Fibroblast of villous mesenchyme (primary cell): ENCODE measurements at places on chromosomes 1 and 21.
A peak's percentile ranks its signal among the peaks of the same experiment; 100 is the strongest.

DNA sequence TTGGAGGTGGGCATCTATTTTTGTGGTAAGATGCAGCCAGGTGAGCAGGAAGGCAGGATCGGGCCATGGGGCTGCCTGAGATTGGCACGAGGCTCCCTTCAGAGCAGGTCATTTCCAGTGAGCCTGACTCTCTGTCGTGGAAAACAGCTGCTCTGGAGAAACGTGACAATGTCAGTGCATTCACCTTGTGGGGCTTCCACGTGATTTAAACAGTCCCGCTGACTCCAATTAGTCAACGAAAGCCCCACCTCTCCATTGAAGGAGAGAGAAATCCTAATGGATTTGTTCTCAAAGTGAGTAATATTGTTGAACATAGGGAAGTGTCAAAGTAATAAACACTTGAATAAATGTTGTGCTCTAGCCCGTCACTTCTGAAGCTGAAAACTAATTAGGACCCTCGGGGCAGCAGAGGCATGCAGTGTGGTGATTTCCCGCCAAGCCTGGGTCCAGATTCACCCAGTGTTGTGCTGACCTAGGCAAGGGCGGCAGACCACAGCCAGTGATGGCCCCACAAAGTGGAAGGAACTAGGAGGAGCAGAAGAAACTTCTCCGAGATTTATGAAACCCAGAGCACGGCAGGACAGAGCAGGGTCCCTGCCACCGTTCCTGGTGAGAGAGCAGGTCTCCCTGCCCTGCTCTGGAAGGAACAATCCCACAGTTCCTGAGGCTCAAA is 172.5 kb upstream of the C1orf174 start:
- DNase-seq = no peak

DNA sequence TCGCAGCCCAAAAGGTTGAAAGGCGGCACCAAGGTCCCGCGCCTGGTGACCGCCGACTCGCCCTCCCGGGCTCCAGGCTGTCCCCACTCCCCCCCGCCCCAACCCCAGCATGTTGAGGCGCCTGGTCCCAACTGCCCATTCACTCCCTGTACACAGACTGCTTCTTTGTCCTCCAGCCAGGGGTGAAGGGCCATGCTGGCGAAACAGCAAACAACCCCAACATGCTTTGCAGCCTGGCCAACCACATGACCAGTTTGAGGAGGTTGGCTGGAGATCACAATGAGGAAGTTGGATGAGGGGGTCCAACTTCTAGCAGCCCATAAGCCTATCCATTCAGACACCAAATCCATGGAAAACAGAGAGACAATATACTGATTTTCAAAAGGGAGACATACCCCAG is 13.5 kb downstream of the PDE9A start:
- no peak for DNase-seq

- no peak for DNase-seq
These were observed at the start of gene KLHDC8A for GRCh38 chr1:205356440-205357139. KLHDC8A (minus strand) TSS chr1:205356922; CDS start chr1:205343604, 13,318 bp downstream.

DNA sequence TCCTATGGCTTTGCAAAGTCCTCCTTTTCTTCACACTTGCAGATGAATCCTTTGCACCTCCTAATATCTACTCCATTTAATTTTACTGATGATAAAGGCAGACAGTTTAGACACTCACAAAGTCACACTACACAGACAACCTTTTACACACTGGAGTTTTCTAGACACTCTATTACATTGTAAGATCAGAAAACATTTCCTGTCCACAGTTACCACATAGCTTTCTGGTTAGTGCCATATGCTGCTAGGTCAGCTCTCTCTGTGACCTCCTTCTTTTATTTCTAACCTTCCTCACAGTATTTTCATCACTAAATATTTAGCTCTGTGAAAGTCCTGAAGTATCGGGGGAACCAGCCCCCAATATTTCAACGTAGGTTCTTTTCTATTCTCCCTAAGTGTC is 5.1 kb downstream of the SH2D1B start:
- no peak for DNase-seq

- DNase-seq = peak; percentile 86
These were observed 70.3 kb upstream of the RGL1 start for GRCh38 chr1:183734543-183735036.

GRCh38 chr1:26579681-26580111 is 50.1 kb downstream of the RPS6KA1 start:
- no peak for DNase-seq
